ENCODE measurements at places on chromosomes 2 and 18.
A peak's percentile ranks its signal among the peaks of the same experiment; 100 is the strongest.

DNA sequence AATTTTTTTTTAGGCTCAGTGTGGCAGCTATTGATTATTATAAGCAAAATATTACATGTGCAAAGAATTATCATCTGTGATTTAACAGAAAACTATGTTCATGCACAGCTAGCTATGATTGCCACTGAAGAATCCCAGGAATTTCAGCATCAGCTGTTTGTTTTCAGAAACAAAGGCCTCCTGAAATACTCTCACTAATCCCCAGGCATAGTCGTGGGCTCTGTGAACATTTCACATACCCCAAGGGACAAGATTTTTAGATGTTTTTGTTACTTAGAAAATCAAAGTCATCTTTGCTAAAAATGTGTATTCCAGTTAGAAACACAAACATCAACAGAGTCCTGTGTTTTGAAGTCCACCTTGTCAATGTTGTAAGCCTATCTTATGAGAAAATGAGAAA lies 156.1 kb downstream of the MYO1B start:
- DNase-seq: no peak

GRCh38 chr2:178865146-178865936 lies 58.1 kb upstream of the TTN start:
- no peak for DNase-seq

DNA sequence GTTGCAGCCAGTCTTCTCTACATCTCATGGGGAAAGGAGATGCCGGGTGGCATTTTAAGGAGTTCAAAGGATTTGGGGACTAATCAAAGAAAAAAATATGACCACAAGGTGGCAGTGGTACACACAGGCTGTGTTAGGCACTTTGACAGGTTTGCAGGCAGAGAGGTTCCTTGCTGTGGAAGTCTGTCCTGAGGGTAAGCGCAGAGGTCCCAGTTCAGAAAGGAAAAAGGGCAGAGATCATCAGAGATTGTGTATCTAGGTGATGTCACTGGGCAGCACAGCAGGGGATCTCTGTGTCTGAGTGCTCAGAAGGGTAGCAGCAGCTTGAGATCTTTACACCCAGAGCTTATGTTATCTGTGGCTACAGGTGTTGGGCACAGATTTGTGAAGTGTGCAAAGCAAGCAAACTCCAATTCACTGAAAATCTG lies 231.4 kb downstream of the LRRTM1 start:
- peak; percentile 44 for DNase-seq

- no peak for DNase-seq
Measured at GRCh38 chr2:21891191-21891590, 767.4 kb downstream of the TDRD15 start.

GRCh38 chr2:204027091-204027490 lies 90.5 kb downstream of the ICOS start:
- DNase-seq: no peak

- DNase-seq: no peak
Measured at GRCh38 chr18:55475916-55476315, 112.1 kb downstream of the TCF4 start.

DNA sequence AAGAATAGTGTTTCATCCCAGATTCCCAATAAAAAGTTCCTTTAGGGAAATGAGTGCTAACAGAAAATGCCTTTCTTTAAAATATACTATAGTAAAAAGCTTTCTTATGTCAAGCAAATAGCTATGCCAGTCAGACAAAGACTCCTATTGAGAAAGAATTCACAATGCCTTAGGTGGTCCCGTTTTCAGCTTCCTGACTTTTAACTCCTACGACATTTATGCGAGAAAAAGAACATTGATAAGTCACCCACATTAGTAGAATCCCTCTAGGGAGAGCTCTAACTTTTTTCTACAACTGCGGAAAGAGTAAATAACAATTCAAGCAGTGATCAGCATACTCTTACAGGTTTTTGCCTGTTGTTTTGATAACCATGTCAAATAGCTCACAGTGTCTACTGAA lies 750.8 kb upstream of the ACVR2A start:
- DNase-seq: no peak

GRCh38 chr18:37962316-37962966 lies 396.8 kb upstream of the CELF4 start:
- DNase-seq: no peak

DNA sequence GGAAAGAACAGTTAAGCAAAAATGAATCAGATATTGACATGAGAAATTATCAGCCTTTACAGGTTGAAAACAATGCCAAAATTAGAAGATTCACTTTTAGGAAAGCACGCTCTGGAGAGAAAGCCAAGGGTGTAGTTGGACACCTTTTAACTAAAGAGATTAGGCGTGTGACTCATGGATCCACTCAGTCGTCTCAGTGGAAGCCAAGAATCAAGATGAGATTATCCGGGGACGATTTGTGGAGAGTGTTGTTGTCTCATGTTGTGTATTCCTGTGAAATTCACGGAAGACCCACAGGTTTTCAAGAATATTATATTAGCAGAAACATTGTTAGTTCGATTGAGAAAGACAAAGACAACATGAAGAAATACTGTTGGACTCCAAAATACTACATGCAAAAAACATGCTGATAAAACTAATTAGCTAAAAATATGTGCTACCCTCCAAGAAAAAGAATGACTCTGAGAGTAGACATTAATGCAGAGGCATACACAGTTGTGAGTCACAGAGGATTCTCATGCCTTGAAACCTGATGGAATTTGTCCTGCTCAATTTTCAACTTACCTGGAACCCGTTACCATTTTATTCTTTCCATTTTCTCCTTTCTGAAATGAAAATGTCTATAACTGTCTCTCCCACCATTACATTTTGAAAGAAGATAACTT lies 192.1 kb upstream of the RND3 start:
- DNase-seq: no peak

- DNase-seq: no peak
Measured at GRCh38 chr2:1900732-1901131, 156.4 kb upstream of the PXDN start.

DNA sequence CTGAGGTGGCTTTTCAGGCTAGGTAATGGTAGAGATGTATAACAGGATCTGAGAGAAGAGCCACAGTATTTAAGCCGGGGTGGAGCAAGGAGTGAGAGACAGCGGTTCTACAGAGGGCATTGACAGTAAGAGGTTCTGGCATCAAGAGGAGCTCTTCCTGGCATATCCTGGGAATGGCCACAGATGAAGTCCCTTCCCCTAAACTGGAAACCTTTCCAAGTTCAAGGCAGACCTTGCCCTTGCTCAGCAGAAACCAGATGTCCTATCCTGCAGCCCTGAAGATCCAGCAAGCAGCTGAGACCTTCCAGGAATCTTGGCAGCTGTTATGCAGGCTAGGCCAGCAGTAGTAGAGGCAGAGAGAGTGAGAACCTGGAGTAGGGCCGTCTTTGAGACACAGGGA lies 18.1 kb downstream of the REG1A start:
- no peak for DNase-seq

DNA sequence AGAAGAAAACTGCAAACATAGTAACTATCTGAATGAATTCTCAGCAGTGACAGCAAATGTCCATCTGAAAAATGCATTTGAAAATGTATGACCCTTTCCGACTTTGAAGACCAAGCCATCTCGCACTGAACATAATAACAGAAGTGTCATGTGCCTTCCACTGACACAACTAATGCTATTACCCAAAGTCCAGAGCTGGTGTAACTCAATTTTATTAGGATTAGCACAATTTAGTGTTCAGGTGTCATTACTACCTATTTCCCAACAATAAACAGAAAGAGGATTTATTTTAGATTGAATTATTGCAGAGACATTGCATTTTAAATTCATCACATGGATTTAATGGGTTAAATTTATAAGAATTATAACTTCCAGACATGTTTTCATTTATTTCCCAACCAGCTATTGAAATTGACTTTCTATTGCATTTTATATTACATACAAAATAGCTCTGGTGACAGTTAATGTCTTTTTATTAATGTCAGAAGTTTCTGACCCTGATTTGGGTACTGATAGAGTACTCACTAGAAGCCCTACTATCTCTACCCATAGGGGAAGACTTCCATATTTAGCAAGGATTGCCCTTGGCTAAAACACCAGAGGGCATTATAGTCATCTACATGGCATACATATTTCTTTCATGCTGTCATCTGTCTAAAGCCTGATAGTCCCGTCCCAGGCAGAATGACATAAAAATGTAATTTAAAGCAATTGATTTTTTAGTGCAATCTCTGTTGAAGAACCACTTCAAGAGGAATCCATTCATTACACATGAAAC lies 7.0 kb upstream of the STK39 start:
- no peak for DNase-seq

DNA sequence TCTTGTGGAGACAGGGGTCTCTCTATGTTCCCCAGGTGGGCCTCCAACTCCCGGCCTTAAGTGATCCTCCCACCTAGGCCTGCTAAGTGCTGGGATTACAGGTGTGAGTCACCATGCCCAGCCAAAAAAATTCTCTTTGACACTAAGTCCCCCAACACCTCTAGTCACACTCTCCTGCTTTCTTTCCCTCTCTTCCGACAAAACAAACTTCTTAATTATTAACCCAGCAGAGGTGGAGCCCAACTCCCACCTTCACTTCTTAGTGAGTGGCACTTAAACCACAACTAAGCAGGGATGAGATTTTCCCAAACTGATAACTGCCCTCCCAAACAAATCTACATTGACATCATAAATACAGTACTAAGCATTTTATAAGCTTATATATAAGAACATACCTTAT lies 60.5 kb upstream of the PMAIP1 start:
- no peak for DNase-seq

DNA sequence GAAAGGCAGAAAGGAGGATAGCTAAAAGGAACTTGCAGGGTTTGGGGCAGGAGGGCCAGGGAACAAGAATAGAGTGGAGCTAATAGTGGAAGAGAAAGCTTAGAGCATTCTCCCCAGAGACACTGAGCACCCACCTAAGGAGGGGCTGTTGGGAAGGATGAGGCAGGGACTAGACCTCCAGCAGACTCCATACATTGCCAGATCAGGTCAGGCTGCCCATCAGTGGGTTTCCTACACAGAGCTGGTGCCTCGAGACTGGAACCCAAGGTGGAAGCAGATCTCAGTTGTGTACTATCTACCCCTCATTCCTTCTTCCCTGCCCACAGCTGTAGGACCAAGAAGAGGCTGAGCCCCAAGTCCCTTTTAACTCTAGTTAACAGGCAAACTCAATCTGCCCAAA lies 148.5 kb downstream of the ZFP36L2 start:
- no peak for DNase-seq

DNA sequence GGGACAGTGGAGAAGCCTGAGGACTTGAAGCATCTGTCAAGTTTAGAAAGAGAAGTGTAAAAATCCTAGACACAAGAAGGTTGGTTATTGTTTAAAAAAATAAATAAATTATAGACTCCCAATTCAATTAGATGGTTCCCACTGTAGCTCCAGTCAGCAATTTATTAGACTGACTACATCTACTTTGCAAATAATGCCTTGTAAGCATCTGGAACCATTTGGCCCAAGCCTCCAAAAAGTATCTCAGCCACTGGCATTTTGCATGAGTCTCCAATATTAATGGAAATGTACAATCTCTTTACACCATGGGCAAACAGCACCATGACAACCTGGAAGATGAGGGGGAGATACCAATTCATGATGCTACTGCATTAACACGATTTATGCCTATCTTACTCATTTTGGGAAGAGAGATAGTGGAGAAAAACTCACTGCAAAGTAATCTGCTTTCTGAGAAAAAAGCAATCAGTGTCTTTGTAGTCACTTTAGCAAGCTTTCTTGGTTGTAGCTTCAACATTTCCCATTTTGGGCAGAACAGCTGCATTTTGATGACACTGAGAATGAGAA lies 2.8 kb downstream of the NYAP2 start:
- DNase-seq: no peak

DNA sequence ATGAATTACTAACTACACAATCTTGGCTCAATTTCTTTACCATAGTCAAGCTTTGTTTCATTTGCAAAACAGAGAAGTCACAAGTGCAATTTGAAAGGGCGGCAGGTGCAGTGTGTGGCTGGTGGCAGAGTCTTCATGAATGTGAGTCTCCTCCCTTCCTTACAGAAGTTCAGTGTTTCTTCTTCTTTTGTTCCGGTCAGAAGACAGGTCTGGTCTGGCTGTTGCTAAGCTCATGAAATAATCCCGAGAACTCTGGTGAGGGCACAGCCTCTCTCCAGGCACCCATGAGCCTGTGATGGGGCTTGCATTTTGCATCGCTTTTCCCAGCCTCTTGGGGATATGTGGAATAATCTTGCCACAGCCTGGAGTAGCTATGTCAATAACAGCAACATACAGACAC lies 824.8 kb upstream of the SALL3 start:
- DNase-seq: no peak

DNA sequence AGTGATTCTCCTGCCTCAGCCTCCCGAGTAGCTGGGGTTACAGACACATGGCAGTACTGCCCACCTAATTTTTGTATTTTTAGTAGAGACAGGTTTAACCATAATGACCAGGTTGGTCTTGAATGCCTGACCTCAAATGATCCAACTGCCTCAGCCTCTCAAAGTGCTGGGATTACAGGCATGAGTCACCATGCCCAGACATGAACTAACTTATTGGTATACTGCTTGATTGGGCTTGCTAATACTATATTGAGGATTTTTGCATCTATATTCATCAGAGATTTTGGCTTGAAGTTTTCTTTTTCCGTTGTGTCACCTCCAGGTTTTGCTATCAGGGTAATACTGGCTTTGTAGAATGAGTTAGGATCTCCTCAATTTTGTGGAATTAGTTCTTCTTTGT lies 706.1 kb upstream of the HS6ST1 start:
- DNase-seq: no peak

- no peak for DNase-seq
Measured at GRCh38 chr2:150147889-150148683, 339.4 kb downstream of the RND3 start.

DNA sequence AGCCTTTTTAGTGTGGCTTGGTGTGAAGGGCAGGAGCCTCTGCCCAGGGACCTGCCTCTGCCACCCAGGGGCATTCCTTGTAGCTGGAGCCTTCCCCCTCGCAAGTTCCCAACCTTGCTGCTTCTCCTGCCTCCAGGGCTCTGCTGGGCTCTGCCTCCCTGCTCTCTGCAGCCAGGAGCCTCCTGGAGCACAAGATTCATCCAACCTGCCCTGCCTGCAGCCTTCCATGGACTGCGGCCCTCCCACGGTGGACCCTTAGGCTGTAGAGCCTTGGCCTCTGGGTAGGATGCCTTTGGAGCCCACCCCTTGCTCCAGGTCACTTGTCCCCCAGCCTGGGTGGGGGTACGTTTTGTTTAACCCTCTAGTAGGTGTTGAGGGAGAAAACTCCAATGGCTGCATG lies 2.5 kb downstream of the SLC66A3 start:
- DNase-seq: no peak

DNA sequence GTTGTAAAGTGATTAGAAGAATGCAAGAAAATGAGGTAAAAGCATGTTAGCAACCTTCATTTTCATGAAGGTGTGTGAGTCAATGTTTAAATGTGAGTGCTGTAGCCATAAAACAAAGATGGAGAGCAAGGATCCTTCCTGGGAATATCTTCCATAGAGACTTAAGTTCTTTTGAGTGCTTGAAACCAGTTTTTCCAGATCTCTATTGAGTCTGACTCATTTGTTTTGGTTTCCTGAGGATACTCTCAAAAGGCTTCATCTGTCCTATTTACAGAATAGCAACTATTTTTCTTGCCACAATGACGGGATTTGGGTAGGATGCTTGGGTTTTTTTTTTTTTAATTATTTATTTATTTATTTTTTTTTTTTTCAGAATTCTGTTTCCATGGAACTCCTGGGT lies 45.9 kb upstream of the ASB1 start:
- DNase-seq: no peak
